NCI-H1105 (cell line): ENCODE measurements at places on chromosomes 12 and 14.

DNA sequence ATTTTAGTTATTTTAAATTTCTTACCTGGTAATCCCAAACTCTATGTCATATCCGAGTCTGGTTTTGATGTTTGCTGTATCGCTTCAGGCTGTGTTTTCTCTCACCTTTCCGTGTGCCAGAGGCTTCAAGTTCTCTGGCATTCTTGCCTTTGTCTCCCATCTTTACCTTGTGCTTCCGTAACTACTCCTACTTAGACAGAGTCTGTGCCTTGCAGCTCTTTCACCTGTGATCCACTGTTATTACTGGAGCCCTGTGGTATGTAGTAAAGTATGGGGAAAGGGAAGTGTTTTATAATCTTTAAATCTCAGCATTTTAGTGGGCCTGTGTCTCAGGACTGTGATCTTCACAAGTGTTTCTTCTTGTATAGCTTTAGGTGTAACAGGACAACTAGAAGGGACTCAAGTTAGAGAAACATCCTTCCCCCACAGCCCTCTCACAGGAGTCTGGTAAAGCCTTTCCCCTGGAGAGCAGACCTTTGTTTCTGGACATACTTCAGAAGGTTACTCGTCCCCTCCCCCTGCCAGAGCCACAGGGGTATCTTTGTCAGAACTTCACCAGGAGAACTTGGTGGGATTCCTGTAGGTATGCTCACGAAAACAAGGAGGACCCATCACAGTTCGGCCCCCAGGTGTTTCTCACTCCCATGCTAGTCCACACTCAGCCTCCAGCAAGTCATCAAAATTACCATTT is 11.1 kb downstream of the IFNG start:
- DNase-seq: no peak

GRCh38 chr12:57055824-57056223 is 5.9 kb upstream of the MYO1A start:
- no peak for DNase-seq

- DNase-seq: no peak
Measured at GRCh38 chr14:25046301-25046943, 3.5 kb downstream of the STXBP6 start.

- DNase-seq: no peak
Measured at GRCh38 chr12:131852551-131853299, 24.5 kb downstream of the MMP17 start.

- peak; percentile 79 for DNase-seq
Measured at GRCh38 chr14:104768437-104769323, 15.7 kb downstream of the SIVA1 start.

GRCh38 chr12:43306066-43306465 is 245.9 kb downstream of the ADAMTS20 start:
- no peak for DNase-seq

DNA sequence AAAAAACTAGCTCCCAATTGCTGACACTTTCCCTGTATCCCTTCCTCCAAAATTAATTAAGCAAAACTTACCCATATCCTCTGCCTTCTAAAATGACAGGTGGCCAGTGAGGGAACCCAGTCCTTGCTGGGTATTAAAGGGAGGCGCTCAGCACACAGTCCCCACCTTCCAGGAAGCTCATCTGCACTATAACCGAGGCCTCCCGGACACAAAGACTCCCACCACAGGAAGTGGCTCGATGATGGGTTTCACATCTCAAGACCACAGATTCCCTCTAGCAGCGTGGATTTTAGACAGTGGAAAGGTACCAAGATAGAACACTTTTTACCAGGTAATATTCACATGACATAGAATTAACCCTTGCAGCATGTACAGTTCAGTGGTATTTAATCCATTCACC is 126.8 kb upstream of the NCOR2 start:
- no peak for DNase-seq

GRCh38 chr12:92612611-92613010 is 90.2 kb upstream of the PLEKHG7 start:
- DNase-seq: no peak

- no peak for DNase-seq
Measured at GRCh38 chr14:69083181-69083580, 69.7 kb downstream of the DCAF5 start.

- DNase-seq: no peak
Measured at GRCh38 chr12:4196805-4197420, 76.6 kb upstream of the CCND2 start.

- no peak for DNase-seq
Measured at GRCh38 chr12:1595026-1595561, 713 bp upstream of the FBXL14 start.

- peak; percentile 66 for DNase-seq
Measured at GRCh38 chr12:122437656-122438121, 15.2 kb upstream of the CLIP1 start.

DNA sequence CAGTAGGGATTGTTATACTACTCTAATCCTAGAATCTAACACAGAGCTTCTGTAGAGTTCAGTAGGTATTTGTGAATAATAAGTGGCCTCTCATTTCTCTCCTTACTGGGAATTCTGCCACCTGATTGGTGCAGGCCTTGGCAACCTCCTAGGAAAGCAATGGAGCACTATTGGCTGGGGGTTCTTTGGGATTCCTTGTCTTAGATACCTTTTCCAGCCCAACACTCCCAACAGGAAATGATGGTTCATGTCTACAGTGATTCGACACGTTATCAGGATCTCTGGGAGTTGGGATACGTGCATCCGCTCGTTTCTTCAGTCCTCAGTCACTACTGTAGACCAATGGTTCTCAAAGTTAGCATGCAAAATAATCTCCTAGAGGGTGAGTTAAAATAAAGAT is 67.4 kb downstream of the ELK3 start:
- DNase-seq: no peak

GRCh38 chr12:2775431-2775830 is 19.3 kb upstream of the FKBP4 start:
- no peak for DNase-seq

DNA sequence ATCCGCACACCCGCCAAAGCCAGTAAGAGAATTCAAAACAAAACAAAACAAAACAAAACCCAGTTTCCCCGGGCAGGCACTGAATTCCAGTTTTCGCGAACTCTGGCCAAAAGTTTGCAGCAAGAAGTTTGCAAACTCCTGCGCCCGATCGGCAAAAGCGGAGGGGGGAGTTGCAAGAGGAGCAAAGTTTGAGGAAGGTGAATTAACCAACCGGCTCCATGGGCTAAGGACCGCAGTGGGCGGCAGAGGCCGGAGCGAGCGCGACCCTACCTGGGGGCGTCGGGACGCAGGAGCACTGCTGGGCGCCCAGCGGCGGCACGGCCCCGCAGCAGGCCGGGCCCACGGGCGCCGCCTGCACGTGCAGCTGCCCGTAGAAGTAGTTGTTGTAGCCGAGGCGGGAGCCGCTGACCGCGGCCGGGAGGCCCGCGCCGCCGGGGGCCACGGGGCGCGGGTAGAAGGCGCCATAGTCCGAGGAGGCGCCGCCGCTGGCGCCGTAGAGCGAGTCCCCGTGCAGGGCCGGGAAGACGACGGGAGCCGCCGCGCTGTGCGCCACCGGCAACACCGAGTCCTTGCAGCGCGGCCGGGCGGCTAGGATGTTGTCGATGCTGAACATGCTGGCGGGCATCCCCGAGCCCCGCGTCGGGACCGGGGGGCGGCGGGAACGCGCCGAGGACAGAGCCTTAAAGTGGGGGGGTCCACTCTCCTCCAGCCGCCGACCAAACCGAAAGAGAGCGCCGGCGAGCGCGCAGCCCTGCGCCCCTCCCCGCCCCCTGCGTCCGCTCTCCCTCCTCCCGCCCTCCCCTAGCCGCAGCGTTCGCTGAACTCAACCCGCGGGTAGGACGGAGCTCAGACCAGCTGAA is at the start of gene GSC:
TSS of gene GSC (minus strand) at position 723 of the 860 bp plus-strand sequence. CDS start at position 625, 98 bp downstream.
- DNase-seq: peak; percentile 71

DNA sequence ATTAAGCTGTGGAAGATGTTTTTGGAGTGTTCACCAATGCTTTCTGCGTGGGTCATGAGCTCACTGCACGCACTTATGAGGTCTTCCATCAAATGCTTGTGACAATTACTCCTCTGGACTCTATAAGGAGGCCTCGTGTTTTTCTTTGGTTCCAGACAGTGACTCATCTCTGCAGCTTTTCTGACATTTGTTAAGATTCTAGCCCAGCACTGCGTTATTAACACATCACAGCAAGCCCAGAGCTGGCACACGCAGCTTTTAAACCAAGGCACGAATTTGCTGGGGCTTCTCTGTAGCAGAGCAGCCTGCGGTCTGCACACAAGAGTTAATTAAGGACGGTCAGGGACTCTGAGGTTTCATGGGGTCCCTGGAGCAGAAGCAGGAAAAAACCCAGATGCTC is 16.9 kb downstream of the MEG3 start:
- DNase-seq: no peak

GRCh38 chr12:69527506-69528272 is 57.5 kb downstream of the FRS2 start:
- no peak for DNase-seq

DNA sequence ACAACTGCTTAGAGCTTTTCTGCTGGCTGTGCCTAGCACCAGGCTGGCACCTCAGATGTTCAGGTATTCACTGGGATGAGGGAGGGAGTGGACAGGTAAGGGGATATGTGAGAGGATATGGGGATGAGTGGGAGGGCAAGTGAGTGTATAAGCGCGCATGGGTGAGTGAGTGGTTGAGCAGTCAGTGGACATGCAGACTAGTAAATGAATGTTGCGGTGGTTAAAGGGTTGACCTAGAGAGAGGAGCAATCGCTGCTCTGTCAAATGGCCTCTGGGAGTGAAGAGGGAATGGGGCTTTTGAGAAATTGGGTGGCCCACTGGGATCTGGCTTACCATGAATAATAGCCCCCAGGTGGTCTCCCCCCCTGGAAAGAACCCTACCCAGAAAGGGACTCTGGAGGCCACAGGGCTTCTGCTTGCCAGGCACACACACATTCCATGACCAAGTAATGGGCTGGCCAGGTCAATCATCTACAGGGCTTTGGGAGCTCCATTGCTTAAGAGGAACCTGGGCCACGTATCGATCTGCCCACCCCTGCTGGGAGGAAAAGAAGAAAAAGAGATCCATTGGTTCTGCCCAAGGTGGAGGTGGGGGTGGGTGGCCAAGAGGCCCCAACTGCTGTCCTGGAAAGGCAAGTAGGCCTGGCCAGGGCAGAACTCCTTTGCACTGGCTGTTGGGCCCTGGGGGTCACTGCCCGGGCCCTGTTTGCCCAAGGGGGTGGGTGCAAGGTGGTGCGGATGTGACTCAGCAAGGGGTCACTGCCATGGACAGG is 30.8 kb upstream of the ZFP36L1 start:
- no peak for DNase-seq

GRCh38 chr14:103763730-103764488 is 48.3 kb downstream of the ZFYVE21 start:
- no peak for DNase-seq

GRCh38 chr12:49537752-49538509 is 899 bp upstream of the KCNH3 start:
- peak; percentile 21 for DNase-seq

DNA sequence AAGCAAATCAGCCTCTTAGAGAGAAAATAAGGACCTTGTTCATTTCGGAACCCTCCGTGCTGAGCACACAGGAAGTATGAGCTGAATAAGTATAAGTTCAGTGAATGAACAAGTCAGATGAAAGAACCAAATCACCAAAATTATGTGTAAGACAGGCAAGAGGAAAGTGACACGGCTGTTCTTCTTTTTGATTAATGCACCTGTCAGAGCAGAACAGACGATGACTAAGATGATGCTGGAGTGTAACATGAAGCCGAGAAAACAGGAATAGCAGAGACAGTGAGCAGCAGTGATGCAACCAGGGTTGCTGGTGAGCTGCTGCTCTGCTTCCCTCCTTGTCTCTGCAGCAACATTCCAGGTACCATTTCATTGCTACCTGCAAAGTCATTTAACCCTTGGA is 861.1 kb downstream of the GALC start:
- peak; percentile 46 for DNase-seq

DNA sequence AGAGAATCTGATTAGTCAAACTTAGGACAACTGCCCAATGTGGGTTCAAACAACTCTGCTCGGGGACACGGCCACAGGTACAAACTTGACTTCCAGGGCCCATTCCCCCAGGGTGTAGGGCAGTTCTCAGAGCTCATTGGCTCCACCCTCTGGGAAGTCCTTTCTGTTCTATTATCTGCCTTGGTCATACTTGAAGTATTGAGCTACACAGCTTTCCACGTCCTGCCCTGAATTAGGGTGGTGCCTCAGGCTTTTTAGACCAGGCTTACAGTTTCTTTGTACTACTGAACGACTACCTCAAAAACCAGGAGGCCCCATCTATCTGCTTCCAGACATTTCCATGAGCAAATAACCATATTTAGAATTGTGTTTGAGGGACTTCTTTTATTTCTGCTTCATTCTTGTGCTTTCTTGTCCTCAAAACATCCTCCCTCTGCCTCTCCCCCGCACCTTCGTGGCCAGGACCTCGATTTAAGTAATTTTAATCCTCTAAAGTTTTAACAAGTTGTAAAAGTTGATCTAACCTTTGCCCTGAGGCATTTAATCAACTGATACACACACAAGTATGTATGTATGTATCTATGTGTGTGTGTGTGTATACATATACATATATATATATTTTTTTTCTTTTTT is 281.7 kb upstream of the AMIGO2 start:
- no peak for DNase-seq

GRCh38 chr12:388012-388411 is 1.1 kb downstream of the KDM5A start:
- no peak for DNase-seq

DNA sequence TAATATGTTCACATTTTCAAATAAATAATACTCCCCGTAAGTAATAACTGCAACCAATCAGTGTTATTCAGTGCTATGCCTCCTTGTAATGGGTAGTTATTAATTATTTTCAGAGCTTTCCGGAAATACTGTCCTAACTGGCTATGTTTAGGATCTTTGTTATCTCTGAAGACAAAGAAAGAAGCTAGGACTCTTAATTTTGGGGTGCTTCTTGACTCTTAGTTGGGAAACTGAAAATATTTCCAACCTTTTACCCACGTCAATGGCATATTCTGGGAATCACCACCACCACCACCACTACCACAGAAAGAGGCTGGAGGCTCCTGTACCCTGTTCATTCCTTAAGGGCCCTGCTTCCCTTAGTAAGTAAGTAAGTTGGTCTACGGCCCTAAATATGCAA is 39.1 kb downstream of the RAD52 start:
- no peak for DNase-seq

GRCh38 chr14:27686137-27686536 is 1080.5 kb upstream of the FOXG1 start:
- no peak for DNase-seq

DNA sequence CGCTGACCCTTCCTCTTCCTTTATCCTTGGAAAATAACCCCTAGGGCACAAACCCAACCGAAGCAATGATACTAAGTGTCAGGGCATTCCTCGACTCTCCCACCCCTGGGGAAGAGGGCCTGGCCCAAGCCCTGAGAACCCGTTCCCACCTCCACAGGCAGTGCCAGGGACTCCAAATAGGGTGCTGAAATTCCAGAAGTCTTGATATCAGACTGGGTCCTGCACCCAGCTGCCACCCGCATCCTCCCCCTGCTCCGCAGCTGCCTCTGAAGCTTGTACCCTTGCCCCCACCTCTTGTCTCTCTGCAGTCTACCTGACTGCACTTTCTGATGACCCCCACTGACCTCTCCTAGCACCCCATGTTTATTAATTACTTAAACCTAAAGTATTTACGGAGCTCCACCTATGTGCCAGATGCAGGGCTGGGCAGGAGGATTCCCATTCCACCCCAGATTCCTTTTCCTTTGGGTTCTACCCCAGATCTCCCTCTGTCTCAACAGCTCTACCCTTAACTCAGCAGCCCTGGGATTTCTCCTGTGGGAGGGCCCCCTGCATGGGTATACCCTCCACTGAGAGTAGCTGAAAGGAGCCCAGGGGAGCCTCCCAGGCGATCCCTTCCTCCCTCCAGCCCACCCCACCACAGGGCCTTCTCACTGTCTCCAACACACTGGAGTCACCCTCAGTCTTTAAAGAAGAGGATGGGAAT is 4.1 kb upstream of the KRT18 start:
- no peak for DNase-seq

GRCh38 chr12:123390498-123391426 is 6.8 kb downstream of the KMT5A start:
- DNase-seq: no peak
